ENCODE measurements at places on chromosomes 6 and 20.

DNA sequence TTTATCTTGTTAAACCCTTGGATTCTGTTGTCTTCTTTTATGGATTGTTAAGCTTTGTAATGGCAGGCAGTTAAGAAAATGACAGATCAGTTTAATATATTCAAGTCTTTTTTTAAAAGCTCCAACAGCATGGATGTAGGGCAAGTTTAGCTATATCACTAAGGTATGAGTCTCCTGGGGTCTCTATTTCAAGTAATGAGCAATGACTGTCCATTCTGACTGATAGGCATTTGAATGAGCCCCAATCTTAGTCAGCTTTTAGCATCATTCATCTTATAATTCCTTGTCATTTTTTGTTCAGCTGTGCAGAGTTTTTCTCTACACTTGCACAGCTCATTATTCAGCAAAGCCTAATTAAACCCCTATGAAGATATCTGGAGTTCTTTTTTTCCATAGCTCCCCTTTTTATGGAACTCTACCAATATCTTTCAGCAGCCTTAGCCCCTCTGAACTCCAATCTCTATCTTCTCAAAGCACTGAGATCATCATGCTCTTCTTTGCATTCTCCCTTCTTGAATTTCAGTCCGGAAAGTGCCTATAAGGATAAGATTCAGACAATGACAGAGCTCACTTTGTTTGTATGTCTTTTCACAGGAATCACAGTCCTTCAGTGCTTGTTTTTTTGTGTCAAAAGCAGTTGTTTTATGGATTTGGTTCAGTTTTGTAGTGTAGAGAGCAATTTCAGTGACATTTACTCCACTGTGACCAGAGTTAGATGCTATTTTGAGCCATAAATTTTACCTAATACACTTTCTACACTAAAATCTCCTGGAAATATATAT lies 97.2 kb upstream of the DOK5 start:
- DNase-seq = no peak

- no peak for DNase-seq
Measured at GRCh38 chr20:58903614-58904013, 51.1 kb downstream of the GNAS start.

GRCh38 chr20:60294632-60295031 lies 336.4 kb downstream of the CDH26 start:
- DNase-seq = no peak

DNA sequence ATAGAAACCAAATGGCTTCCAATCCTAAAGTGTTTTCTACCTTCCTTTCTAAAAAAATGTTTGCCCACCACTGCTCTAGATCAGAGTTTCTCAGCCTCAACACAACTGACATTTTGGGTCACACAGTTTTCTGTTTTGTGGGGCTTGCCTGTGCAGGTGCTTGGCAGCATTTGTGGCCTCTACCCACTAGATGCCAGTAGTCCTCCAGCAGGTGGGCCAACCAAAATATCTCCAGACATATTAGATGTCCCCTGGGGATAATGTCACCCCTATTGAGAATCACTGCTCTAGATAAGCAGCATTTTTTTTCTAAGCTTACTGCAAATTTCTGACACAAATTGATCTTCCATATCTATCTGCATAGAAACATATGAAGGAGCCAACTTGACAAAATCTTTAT lies 26.3 kb upstream of the EPM2A start:
- no peak for DNase-seq

GRCh38 chr6:161319231-161319630 lies 45.4 kb upstream of the AGPAT4 start:
- no peak for DNase-seq

DNA sequence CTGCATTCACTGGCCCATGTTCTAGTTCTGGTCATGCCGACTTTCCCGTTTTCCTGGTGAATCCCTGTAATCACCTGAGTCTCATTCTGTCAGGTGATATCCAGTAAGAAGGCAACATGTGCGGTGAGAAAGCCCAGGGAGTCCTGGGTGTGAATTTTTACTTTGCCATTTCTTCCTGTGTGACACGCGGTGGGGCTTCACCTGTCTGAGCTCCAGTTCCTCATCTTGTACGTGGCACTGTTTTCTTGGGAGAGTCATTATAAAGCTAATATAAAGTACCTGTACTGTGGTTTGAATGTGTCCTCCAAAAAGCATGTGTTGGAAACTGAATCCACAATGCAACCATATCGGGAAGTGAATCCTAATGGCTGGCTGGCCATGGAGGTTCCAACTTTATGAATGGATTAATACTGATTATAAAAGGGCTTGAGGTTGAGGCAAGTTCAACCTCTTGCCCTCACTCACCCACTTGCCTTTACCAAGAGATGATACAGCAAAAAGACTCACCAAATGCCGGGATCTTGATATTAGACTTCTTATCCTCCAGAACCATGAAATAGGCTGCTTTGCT lies 5.1 kb downstream of the HLA-E start:
- DNase-seq = no peak

DNA sequence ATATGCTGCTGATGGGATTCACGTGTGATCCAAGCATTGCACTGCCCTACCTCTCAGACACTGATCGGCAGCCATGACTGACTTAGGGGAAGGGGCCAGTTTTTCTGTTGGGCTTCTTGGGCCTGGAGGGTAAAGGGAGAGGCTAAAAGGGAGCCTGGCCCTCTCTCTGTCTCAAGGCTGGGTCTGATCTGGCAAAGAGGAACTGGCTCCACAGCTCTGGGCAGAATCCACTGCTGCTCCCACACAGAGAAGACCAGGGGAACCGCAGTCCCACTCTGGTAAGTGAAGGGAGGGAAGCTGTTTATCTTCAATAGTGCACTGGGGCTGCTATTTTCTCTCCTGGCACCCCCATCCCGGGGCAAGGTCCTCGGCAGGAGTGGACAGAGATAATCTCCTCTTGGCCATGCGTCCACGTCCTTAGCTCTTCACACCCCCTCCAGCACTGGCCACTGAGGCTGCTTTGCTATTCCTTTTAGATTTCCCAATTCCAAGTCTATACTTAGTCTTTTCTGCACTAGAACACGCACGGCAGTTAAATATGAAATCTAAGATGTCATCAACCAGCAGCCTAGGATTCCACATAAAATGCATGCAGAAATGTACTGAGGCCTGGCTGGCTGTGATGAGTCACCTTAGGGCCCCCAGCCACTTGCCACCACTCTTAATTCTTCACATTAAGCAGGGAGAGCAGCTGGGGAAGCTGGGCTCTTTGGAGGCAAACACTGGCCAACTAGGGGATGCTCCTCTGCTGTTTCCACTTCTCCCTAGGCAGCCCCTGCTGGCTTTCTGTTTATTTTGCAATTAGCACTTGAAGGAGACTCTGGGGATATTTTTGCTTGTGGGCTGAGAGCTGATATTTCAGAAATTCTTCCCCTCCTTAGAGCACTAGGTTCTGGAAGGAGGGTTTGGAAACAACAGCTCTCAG lies 87.8 kb upstream of the ARMC2 start:
- DNase-seq = no peak

- DNase-seq = peak; percentile 66
Measured at GRCh38 chr6:41591859-41592502, 45.8 kb downstream of the FOXP4 start.

- no peak for DNase-seq
Measured at GRCh38 chr20:62214067-62214466, 6.0 kb downstream of the HRH3 start.

DNA sequence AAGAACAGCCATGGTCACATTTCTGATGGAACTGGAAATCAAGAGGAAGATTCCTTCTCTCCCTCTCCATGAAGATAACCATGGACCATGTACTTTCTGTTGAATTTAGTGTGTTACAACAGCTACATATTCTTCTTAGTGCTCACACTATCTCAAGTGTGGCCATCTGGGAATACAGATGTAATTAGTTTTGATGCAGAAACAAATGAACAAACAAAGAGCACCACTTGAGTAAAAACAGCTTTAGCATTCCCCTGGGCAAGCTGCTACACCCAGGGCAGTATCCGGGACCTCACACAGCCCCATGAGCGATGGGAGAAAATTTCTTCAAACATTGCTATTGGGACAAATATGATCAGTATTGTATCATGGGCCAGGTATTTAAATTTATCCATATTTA lies 75.2 kb downstream of the RAMACL start:
- no peak for DNase-seq

DNA sequence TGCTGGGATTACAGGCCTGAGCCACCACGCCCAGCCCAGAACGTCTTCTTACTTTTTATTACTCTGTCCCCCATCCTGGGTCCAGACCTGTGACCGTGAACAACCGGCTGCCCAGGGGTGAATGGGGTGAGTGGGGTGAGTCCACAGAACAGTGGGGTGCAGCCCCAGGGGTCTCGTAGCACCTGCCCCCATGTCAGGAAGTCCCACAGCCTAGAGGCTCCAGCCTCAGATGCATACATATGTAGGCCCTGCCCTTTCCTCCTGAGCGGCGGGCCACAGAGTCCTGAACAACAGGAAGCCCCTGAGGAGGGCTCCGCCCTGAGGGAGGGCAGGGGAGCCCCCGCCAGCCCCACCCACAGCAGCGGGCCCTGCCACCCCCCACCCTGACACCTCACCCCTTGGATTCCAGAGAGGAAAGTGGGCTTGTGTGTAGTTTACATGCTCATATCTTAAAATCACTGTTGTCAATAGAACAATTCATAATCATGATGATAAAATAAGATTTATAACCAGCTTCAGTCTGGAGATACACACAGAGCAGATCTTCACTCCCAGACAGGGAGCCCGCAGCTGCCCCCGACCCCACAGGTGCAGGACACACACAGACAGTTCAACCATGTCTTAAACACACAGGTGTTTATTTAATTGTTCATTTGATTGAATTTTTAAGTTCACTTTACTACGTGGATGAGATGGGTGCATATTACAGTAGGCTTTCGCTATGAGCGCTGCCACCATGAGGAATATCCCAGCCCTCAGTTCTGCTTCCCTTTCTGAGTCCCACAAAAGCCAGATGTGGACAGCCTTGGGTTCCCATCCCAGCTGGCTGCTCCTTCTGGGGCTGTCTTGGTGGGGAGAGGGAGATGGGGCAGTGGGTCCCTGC lies 12.4 kb upstream of the GMEB2 start:
- no peak for DNase-seq

- DNase-seq = peak; percentile 16
Measured at GRCh38 chr6:33008944-33009861, at the start of gene HLA-DOA. Gene HLA-DOA, minus strand, starts transcription at chr6:33009591.
